Effector memory CD4-positive, alpha-beta T cell (primary cell): ENCODE measurements at places on chromosomes 2 and 18.

DNA sequence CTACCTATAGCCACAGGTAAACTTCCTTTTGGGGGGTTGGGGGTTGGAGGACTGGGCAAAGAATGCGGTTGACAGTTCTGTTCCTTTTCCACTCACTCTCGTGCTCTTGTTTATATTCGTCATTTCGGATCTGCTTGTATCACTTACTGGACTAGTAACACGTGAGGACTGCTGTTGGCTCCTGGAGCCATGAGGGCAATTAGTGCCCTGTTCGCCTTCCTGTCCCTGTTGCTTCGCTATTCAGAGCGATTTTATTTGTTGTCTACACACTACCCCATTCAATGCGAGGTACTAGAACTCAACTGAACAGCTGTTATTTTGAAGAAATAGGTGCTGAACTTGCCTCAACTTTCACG lies 1.1 kb downstream of the KCNJ3 start:
- no peak for DNase-seq

DNA sequence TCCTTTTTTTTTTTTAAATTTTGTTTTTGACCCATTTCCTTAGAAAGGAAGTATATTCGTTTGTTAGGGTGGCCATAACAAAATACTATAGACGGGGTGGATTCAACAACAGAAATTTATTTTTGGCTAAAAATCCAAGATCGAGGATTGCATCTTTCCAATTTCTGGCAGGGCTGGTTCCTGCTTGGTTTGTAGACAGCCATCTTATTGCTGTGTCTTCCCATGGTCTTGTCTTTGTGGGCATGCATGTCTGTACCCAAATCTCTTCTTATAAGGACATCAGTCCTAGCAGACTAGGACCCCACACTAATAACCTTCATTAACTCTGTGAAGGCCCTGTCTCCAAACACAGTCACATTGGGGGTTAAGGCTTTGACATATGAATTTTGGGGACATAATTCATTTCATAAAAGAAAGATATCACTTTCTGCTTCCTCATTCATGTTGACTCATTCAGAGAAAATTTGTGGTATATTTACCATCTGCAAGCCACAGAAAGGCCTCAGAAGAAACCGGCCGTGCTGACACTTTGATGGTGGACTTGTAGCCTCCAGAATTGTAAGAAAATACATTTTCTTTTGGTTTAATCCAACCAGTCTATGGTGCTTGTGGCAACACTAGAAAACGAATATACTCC lies 262.1 kb downstream of the LPIN1 start:
- DNase-seq = no peak

DNA sequence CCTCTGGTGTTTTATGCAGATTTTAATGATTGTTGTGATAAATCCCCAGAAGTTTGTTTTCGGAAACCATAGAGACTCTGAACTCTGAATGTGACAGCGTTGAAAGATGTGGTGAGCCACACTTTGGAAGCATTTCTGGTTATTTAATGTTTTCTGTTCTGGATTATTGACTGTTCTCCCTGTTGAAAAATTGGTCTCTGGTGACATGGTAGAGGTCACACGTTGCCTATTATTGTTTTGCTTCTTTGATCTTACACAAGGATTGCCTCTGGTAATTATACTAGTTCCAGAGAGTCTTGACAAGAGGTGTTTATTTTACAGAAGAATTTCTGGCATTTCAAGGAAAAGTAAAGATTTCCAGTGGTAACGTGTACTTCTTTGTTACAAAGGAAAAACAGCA lies 127.1 kb downstream of the GREB1L start:
- DNase-seq = no peak

DNA sequence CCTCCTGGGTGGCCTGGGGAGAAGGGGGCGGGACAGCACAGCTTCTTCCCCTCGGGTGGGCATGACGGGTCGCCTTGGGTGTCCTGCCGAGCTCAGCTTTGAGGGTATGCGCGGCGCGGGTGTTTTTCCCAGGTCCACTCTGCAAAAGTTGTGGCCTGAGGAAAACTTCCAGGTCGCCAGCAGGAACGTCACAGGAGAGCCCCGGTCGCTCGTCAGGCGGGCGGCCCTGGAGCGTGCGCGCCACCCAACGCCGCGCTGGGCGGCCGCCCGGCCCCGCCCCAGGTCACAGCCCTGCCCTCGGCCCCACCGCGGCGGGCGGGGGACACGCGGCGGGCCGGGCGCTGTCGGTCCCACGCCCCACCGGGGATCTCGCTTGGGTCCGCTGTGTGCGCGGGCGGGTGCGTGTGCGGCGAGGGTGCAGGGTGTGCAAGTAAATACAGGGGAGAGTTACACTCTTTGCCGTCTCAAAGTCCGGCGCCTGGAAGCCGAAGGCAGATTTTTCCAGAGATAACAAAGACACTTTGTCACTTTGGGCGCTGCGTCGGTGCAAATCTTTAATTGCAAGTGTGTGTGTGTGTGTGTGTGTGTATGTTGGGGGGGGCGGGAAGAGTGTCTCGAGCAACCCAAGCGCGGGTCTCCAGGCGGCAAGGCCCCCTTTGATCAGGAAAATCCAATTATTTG lies 616 bp upstream of the SP5 start:
- no peak for DNase-seq

DNA sequence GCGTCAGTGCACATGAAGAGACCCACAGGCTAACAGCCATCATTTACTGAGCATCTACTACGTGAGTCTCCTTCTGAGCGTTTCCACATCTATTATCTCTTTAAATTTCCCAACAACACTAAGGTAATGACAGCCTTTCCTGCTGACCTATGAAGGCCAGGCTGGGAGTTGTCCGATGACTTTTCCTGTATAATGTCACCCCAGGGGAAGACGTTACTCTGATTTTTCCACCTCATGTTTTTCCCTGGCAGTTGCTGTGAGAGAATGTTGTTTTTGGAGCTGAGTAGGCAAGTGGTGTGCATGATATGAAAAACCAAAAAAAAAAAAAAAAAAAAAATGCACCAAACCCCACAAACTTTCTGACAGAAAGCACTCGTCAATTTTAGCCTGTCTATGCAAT lies 207.6 kb downstream of the SLC8A1 start:
- no peak for DNase-seq

DNA sequence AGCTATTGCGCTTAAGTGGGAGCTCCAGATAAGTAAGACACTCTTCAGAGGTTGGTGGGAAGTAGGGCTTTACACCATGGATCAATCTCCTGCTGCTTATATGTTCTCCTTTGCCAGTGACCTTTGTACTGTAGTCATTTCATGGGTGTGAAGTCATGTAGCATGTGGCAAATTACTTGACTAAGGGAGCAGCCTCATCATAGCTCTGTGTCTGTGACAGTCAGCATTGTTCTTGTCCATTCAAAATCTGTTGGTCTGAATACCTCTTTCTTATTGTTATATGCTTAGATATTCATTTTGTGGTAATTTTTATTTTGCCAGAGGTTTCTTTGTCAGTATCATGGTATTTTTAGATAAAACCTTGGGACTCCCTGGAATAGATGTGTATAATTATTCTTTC lies 18.2 kb downstream of the SLC4A1AP start:
- DNase-seq = no peak

DNA sequence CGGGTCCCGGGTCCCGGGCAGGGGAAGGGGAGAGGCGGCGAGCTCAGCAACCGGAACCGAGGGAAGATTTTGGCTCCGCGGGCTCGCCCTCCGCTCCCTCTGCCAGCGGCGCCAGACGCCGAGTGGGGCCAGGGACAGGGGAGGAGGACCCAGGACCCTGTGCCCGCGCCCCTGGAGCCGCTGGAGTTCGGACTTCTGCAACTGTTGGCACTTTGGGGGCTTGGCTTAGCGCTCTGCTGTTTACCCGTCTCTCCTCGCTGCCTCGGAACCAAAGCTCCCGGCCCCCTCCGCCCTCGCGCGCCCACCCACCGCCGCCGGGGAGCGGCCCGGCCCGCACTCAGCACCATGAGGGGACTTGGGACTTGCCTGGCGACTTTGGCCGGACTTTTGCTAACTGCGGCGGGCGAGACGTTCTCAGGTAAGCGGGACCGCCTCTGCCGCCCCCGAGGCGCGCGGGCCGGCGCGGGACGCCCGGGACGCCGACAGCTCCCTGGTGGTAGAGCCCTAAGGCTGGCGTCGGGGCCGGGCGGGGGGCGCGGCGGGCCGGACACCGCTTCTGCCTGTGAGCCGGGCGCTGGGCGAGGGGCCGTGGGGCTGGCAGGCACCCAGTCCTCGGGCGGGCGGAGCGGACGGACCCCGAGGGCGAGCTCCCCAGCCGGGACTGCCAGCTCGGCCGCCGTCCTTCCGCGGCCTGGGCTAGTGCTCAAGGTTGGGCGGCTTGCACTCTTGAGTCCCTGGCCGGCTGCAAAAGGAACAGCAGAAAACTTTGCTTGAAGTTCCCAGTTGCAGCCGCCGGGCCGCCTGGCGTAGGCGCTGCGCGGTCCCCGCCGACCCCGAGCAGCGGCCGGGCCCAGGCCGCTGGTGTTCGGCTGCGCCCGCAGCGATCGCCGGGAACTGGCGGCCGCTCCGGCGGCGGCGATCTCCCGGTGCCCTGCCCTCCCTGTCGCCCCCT lies 634 bp downstream of the PTPRM start:
- DNase-seq = no peak

- no peak for DNase-seq
These were observed 237.7 kb downstream of the HDAC4 start for GRCh38 chr2:239162976-239163687.

DNA sequence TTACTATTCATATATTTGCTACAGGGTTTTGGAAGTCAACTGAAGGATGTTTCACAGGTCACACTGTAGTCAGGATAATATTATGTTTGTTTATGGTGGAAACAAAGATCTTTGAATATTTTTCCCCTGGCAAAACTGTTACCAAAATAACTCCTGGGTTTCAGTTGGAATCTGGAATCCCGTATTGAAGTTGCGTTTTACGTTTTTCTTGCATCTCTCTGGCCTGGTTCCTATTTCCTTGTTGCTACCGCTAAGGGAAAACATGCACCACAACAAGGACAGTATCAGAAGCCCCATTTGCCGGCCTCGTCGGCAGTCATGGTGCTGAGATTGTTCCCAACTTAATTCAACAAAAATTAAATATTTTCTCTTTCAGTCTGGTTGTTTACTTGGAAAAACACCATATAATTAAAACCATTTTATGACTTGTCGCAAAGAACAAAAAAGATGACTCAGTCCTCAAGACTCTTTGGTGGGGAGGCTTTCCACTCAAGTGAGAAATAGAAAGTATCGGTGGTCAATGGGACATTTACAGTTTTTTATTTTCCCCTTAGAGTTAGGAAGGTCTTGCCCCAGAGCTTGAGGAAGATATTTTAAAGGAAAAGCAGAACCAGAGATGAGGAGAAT lies 42.3 kb downstream of the EN1 start:
- DNase-seq = no peak

DNA sequence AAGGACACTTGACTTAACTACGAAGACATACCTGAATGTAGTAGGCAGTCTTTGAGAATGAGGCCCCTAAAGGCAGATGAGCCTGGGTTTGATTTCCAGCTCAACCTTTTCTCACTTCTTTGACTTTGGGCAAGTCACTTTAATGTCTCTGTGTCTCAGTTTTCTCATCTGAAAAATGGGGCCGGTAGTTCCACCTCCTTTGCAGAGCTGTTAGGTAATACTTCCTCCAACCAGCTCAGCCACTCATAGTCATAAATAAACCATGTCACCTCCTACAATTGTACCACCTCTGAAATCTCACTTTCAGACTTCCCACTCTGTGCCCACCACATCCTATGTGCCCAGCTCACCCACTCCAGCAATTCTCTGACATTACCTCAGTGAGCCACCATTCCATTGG lies 10.4 kb downstream of the ARHGAP25 start:
- no peak for DNase-seq

DNA sequence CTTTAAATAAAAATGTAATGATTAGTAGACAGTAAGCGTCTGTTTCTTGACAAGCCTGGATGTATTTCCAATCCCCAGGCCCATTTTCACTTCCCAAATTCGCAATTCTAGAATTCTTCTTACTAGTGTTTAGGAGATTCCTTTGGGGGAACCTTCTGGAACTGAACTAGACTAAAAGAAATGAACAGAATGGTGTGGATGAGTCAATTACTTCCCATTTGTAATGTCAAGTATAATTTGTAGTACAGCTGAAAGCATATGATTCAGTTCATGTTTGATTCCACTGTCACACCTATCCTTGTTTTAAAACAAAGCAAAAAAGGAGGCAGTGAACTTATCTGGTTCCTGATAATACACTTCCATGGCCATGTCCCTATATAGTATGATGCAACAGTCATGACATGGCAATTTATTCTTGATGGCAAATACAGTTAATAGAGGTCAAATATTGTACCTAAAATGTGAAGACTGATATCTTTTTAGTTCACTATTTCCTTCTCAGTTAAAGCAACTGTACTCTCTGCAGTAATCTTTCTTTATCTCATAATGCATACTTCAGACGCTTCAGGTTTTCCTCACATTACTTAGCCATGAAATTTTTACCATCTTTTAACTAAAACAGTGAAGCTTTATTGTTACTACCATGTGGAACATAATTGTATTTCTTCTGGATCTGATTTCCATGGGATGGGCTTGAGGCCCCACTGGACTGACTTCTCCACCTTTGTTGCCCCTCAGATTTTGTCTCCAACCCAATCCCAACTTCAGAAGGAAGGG lies 2.0 kb downstream of the IDH1 start:
- DNase-seq = no peak

- DNase-seq = no peak
These were observed 89.6 kb upstream of the NPAS2 start for GRCh38 chr2:100730290-100730868.

DNA sequence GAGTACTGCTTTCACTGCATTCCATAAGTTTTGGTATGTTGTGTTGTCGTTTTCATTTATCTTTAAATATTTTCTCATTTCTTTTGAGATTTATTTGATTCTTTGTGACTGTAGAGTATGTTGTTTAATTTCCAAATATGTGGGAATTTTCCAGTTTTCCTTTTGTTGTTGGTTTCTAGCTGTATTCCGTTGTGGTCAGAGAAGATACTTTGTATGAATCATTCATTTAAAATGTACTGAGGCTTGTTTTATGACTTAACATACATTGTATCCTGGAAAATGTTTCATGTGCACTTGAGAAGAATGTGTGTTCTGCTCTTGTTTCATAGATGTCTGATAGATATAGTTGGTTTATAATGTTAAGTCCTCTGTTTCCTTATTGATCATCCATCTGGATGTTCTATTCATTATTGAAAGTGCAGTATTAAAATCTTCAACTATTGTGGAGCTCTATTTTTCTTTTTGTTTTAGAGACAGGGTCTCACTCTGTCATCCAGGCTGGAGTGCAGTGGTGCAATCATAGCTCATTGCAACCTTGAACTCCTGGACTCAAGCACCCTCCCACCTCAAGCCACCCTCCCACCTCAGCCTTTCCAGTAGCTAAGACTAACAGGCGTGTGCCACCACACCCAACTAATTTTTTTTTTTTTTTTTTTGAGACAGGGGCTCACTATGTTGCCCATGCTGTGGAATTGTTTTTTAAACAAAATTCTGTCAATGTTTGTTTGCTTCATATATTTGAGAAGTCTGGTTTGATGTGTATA lies 96.8 kb downstream of the TAF4B start:
- no peak for DNase-seq

- DNase-seq = no peak
These were observed 99.4 kb upstream of the STPG4 start for GRCh38 chr2:47254464-47254863.

GRCh38 chr2:68646303-68646702 lies 2.9 kb downstream of the PROKR1 start:
- DNase-seq = no peak

GRCh38 chr2:119180892-119181291 lies 22.3 kb upstream of the C1QL2 start:
- no peak for DNase-seq
